Suppressor macrophage treated with lipopolysaccharide for 1 hour (primary cell): ENCODE measurements at places on chromosomes 1 and 21.

- peak; percentile 55 for DNase-seq
These were observed 144.4 kb upstream of the ETS2 start for GRCh38 chr21:38661197-38661871.

DNA sequence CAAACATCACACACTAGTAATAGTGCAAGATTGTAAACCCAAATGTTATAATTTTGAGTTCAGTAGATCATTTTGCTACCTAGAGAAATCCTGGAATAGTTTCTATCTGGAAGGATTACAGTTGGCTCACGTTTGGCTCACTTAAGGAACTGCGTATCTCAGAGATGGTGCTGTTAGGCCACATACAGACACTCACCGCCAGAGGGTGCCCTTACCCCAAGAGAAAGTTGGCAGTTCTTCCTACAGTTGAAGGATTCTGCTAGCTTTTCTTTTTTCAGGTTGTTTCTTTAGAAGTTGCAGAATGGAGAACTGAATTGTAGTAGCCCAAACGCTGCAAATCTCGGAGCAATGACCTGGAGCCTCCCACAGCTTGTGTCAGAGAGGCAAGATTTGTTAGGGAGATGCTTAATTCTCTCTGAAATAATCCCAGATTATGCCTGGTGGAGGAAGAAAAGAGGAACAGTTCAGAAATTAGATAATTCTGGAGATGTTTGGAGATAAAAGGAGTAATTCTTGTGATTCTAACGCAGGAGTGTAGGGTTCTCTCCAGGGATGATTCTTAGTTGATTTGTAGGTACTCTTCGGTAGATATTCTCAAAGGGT, 87.9 kb upstream of the PAPPA2 start:
- DNase-seq: peak; percentile 62

GRCh38 chr21:41406340-41406739, 19.7 kb upstream of the MX1 start:
- DNase-seq: peak; percentile 92

DNA sequence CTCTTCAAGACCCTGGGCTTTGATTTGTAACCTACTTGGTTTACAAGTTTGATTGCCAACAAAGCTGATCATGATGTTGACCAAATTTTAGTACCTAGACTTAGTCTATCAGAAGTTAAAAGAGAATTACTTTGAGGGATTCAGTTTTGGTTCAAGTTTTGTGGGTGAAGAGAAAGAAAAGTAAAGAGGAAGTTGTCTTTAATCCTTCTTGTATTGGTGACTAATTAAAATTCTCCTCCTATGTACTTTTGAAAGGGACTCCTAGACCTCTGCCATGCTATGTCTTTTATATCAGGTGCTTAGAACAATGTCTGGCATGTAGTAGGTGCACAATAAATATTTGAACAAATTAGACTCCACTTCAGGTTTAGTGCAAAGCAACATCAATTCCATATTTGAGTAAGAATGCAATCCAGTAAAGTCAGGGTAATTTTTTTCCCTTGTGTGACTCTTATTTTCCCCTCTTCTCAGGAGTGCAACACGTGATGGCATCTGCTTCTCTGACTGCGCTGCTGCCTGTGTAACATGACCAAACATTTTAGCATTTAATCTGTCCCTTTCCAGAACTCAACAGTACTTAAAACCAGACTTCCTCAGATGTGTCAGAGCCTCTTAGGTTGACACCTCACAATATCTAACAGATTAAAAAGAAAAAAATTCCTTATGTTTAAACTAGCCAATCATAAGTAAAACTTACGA, 41.1 kb upstream of the KCNQ4 start:
- peak; percentile 11 for DNase-seq

- no peak for DNase-seq
These were observed 4.2 kb downstream of the LGR6 start for GRCh38 chr1:202197653-202198365.

DNA sequence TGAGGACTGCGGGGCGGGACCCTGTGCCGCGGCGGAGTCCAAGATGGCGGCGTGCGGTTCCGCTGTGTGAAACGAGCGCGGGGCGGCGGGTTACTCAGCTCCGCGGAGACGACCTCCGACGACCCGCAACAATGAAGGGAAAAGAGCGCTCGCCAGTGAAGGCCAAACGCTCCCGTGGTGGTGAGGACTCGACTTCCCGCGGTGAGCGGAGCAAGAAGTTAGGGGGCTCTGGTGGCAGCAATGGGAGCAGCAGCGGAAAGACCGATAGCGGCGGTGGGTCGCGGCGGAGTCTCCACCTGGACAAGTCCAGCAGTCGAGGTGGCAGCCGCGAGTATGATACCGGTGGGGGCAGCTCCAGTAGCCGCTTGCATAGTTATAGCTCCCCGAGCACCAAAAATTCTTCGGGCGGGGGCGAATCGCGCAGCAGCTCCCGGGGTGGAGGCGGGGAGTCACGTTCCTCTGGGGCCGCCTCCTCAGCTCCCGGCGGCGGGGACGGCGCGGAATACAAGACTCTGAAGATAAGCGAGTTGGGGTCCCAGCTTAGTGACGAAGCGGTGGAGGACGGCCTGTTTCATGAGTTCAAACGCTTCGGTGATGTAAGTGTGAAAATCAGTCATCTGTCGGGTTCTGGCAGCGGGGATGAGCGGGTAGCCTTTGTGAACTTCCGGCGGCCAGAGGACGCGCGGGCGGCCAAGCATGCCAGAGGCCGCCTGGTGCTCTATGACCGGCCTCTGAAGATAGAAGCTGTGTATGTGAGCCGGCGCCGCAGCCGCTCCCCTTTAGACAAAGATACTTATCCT, 430 bp downstream of the RBM15 start:
- peak; percentile 61 for DNase-seq

DNA sequence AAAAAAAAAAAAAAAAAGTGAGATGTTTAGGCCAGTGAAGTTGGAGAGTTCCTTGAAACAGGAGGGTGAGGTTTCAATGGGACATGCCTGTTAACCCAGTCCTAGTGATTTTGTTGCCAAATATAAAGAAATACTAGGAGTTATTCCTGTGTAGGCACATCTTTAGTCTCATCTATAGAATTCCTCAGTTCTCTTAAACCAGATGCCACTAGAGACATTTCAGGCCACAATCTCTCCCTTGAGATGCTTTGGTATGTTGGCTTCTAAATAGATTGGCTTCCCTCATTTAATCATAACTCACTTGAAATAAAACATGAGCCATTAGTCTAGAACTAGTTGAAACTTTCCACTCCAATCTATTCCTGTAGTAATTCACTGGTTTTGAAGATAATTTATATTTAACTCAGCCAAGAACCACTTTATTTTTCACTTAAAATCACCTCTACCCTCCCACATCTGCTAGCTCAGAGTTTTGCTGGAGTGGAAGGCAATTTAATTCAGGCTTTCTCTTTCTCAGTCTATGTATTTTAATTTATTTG, 29.8 kb downstream of the GPR137B start:
- DNase-seq: no peak

DNA sequence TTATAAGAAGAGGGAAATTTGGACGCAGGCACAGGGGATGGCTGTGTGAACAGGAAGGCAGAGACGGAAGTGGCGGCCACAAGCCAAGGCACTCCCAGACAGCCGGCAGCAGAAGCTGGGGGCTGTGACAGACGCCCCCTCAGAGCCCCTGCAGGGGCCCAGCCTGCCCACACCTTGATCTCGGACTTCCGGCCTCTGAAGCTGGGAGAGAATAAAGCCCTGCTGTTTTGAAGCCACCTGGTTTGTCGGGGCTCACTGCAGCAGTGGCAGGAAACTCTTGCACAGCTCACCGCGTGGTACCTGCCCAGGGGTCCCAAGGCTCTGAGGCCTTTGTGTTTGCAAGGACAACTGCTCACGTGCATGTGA, 13.7 kb downstream of the MEGF6 start:
- no peak for DNase-seq
